ENCODE measurements at places on chromosomes 13 and 19. TPM values are rescaled to one million over a fixed set of nuclear protein-coding genes. Genes with fewer than 3 reads are reported as not detected.
A peak's percentile ranks its signal among the peaks of the same experiment; 100 is the strongest.

DNA sequence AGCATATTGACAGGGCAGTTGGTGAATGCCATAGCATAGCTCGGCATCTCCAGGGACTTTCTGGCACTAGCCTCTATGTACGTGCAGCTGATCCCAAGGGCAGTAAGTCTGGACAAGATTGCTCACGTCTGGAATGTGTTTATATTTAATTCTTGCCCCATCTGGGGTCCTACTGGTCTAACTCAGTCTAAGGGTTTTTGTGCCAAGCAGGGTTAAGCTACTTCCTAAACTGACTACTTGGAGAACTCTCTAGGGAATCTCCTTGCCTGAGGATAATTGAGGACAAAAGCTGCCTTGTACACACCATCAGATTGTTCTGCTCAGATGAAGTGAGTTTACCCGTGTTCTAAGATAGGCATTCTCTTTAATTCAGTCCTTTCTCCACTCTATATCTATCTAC is 358.1 kb downstream of the MYO16 start:
- peaks cover 2% of the 10 kb centered on the region for H3K36me3 ChIP-seq
- peaks cover 25% of the 10 kb centered on the region for H3K4me1 ChIP-seq
- no peak overlapping the region for H3K4me3 ChIP-seq
- DNase-seq, result no peak

GRCh38 chr13:113655346-113656002 is 2.5 kb downstream of the ATP4B start:
- H3K36me3 ChIP-seq, result no peaks in the 10 kb centered on the region
- peak; percentile 11 for DNase-seq
- no peak overlapping the region for H3K27ac ChIP-seq

GRCh38 chr19:1272423-1273262 is 2.7 kb upstream of the FAM174C start:
- H3K27me3 ChIP-seq, result 0 out of 2 replicates have a peak, but pooled peaks cover 3% of the 10 kb centered on the region
- H3K36me3 ChIP-seq, result peaks cover 45% of the 10 kb centered on the region
- H3K4me3 ChIP-seq, result peak overlapping the region; percentile 34
- H3K4me1 ChIP-seq, result peaks cover 52% of the 10 kb centered on the region
- no peak for DNase-seq

Gene CASP14
- total RNA-seq, result not detected

DNA sequence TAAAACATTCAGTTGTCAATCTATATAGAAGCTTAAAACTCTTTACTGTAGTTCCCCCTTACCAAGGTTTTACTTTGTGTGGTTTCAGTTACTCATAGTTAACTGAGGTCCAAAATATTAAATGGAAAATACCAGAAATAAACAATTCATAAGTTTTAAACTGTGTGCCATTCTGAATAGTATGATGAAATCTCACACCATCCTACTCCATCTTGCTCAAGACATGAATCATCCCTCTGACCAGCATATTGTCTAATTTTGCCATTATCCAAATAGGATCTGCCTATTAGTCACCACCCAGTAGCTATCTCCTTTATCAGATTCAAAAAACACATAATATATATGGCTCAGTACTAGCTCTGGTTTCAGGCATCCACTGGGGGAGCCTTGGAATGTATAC is 22.4 kb downstream of the ZNF571 start:
- no peaks in the 10 kb centered on the region for H3K27me3 ChIP-seq
- DNase-seq, result no peak
- H3K27ac ChIP-seq, result no peak overlapping the region
- H3K4me3 ChIP-seq, result no peak overlapping the region
- H3K36me3 ChIP-seq, result peaks cover 40% of the 10 kb centered on the region

Gene TGFBR3L
- total RNA-seq, result 7.4 TPM

Gene PTGER1
- total RNA-seq, result 0.87 TPM

Gene SSC5D
- total RNA-seq, result 1.8 TPM

- H3K4me1 ChIP-seq, result peaks cover 14% of the 10 kb centered on the region
- peaks cover 22% of the 10 kb centered on the region for H3K27me3 ChIP-seq
- H3K27ac ChIP-seq, result no peak overlapping the region
- no peaks in the 10 kb centered on the region for H3K36me3 ChIP-seq
- no peak overlapping the region for H3K4me3 ChIP-seq
- no peak for DNase-seq
Measured at GRCh38 chr13:112095354-112095753, 28.4 kb downstream of the SOX1 start.

DNA sequence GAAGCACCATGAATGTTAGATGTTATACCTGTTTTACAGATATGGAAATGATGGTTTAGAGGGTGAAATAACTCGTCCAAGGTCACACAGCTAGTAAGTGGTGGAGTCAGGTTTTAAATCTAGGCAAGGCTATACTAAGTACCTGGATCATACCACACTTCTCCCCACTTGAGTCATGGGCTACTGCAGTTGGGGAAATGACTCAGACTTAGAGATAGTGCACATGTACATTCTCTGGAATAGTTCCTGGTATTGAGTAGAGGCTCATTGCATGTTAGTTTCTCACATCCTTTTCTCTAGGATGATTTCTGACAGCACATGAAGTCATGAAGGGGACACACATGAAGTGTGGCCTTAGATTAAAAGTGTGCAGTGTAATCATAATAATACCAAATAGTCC is 76.2 kb upstream of the TNFSF11 start:
- H3K4me1 ChIP-seq, result no peaks in the 10 kb centered on the region
- H3K27me3 ChIP-seq, result no peaks in the 10 kb centered on the region
- no peak overlapping the region for H3K4me3 ChIP-seq
- peaks cover 8% of the 10 kb centered on the region for H3K36me3 ChIP-seq
- H3K27ac ChIP-seq, result no peak overlapping the region

Gene MBD3L3
- total RNA-seq, result not detected

Gene OSCAR
- total RNA-seq, result 2.7 TPM

DNA sequence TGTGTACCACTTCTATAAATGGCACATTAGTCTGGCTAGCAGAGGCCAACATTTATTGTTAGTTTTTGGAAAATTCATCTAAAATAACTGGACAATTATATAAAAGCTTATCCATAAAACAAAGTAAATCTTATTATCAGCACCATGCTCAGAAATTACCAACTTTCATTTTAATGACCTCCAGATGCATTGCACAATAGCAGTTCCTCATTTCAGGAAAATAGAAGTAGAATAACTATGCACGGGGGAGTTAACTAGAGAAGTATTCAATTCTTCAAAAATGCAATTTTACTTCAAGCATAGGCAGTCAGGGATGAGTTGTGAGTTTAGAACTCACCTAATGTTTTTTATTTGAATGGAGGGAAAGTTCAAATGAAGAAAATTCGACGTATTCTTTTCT is 1023.5 kb downstream of the PCDH17 start:
- no peak overlapping the region for H3K4me3 ChIP-seq
- no peaks in the 10 kb centered on the region for H3K4me1 ChIP-seq
- no peak overlapping the region for H3K27ac ChIP-seq
- no peaks in the 10 kb centered on the region for H3K27me3 ChIP-seq

Gene ZNF578
- 21.9 TPM for total RNA-seq

DNA sequence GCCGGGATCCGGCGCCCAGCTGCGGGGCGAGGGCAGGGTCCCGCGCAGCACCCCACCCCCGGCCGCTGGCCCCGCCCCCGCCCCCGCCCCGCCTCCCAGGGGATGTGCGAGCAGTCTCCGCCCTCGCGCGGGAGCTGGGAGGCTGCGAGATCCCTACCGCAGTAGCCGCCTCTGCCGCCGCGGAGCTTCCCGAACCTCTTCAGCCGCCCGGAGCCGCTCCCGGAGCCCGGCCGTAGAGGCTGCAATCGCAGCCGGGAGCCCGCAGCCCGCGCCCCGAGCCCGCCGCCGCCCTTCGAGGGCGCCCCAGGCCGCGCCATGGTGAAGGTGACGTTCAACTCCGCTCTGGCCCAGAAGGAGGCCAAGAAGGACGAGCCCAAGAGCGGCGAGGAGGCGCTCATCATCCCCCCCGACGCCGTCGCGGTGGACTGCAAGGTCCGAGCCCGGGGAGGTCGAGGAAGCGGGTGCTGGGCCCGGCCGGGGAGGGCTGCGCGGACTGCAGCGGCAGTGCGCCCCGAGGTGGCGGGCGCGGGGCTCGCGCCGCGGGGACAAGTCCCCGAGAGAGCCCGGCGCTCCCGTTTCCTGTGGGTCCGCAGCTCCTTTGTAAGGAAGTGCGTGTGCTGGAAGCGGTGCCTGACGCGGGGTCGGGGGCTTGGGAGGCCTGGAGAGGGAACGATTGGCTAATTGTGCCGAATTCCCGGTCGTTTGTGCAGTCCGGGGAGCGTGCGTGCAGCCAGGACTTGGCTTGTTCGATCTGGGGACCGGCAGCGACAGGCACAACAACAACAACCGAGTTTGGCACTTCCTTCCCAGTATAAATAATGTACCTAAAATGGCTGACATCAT is at the start of gene ITM2B:
Gene ITM2B (plus strand): TSS at position 161 of the 843 bp plus-strand sequence. CDS start 155 bp downstream, at position 316.
- H3K36me3 ChIP-seq, result no peaks in the 10 kb centered on the region
- peak within 1 kb of the TSS; percentile 93 for H3K4me3 ChIP-seq
- peak within 1 kb of the TSS; percentile 91 for H3K27ac ChIP-seq
- peaks cover 15% of the 10 kb centered on the region for H3K27me3 ChIP-seq

Measured in WTC11 (cell line).